ENCODE measurements at places on chromosomes 7 and 10. TPM values are rescaled to one million over a fixed set of nuclear protein-coding genes. Genes with fewer than 3 reads are reported as not detected.

VWA2 gene
- total RNA-seq, result 0.08 TPM

TAC1 gene
- not detected for total RNA-seq

CACNB2 gene
- not detected for total RNA-seq

EPDR1 gene
- 0.82 TPM for total RNA-seq

OR6V1 gene
- total RNA-seq, result not detected

CYP2C19 gene
- not detected for total RNA-seq

SCIN gene
- total RNA-seq, result not detected

FGFBP3 gene
- total RNA-seq, result 0.25 TPM

TRIM50 gene
- total RNA-seq, result not detected

ASAH2B gene
- total RNA-seq, result 4.2 TPM

ATP6V0E2 gene
- 43.5 TPM for total RNA-seq

BPGM gene
- 28.6 TPM for total RNA-seq

GTF2IRD1 gene
- total RNA-seq, result 6.4 TPM

MYL10 gene
- not detected for total RNA-seq

TMEM229A gene
- not detected for total RNA-seq
